ENCODE measurements at places on chromosomes 4 and X.

DNA sequence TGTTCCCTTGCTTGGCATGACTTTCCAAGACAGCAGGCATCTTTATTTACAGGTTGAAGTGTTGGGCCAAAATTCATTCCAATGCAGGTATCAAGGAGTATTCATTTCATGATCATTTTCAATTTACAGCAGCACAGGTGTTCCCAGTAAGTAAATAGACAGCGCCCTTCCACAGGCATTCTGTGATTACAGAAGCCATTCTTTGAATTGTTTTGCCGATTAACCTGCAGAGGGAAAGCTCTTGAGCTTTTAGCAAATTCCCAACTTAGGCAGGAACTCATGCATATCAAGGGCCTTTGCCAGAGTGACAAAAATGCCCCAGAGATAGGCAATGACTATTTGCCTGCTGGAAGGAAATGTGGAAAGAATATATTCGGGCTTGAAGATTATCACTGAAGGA lies 6.8 kb downstream of the TXK start:
- no peak for DNase-seq

DNA sequence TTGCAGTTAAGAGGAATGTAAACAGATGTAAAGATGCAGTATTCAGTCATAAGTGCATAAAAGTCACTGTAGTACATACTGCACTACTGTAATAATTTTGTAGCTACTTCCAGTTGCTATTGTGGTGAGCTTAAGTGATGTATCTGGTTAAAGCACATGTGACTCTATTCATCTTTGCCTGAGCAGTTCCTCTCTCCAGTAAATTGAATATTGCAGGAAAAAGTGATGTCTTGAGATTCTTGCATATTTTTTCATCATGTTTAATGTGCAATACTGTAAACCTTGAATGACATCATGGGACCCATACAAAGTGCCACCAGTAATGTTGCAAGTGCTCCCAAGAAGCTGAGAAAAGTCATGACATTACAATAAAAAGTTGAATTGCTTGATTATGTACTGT lies 9.6 kb downstream of the UBA6 start:
- no peak for DNase-seq

- DNase-seq, result no peak
Observed at GRCh38 chr4:77047037-77047436, 28.8 kb downstream of the CCNI start.

DNA sequence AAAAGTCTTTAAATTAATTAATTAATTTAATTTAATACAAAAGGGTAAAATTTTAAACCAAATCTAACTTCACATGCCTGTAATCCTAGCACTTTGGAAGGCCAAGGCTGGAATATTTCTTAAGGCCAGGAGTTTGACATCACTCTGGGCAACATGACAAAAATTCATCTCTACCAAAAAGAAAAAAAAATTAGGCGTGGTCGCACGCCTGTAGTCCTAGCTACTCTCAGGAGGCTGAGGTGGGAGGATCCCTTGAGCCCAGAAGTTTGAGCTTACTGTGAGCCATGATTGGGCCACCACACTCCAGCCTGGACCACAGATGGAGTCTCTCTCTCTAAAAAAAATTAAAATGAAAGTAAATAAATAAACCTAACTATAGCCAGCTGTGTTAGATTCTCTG lies 39.2 kb upstream of the ANTXR2 start:
- DNase-seq, result no peak

DNA sequence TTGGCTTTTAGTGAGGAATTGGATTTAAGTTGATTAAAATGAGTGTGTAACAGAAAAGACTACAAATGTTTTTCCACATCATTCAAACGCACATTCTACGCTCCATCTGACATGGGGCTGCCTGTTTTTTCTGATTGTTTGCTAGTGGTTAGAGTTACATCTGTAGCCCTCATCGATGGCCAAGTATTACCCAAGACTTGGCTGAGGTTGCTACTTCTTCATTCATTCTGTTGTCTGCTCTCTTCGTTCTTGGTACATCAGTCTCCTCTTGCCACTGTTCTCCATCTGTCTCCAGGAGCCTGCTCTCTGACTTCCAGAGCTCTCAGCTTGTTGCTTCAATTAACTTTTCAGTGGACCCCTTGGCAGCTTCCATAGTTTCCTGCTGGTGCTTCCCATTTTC lies 1844.6 kb upstream of the TENM3 start:
- DNase-seq, result no peak

DNA sequence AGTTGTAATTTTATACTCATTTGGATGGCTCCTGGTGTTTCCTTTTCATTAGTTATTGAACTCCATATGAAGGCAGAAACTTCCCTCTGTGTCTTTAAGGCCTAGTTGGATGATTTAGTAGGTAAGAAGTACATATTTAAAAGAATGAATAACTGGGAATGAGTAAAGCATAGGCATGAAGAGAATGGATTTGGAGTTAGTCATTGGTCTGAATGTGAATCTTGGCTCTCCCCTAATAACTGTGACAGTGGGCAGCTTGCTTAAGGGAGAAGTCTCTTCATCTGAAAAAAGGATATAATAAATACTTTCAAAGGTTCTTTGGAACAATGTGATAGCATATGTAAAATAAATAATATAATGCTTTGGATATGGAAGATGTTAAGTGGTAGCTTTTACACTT lies 13.2 kb downstream of the SNX25 start:
- no peak for DNase-seq

GRCh38 chr4:128698386-128698785 lies 111.1 kb upstream of the JADE1 start:
- DNase-seq, result no peak

GRCh38 chr4:79604152-79604551 lies 196.1 kb upstream of the GK2 start:
- DNase-seq, result no peak

All from DMS 273 treated with DMSO at 0.1 percent for 48 hours (cell line).